CD4-positive, alpha-beta T cell (primary cell): ENCODE measurements at places on chromosomes 2 and 18.

DNA sequence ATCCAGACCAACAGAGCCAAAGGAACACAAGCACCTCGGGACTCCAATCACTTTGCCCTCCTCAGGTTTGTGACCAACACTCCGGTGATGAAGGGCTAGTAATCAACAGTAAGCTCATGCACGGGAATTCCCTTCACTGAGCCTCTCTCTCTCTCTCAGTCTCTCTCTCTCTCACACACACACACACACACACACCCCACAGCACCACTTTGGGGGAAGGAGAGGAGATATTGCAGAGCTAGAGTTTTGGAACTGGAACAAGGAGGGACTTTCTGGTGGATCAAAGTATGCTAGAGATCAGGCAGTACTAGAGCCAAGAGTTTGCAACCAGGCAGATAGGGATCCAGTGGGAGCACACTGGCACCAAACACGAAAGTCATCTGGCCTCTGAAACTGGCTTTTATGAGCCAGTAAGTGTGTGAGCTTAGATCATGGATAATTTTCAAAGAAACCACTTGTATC, 98.7 kb downstream of the ANKRD44 start:
- peak overlapping the region; percentile 79 for H3K27ac ChIP-seq
- H3K4me3 ChIP-seq: no peak overlapping the region
- peaks cover 10% of the 10 kb centered on the region for H3K36me3 ChIP-seq
- H3K4me1 ChIP-seq: peaks cover 85% of the 10 kb centered on the region
- DNase-seq: peak; percentile 75

GRCh38 chr2:151619337-151619989, 114.8 kb downstream of the NEB start:
- no peak overlapping the region for H3K27ac ChIP-seq
- no peaks in the 10 kb centered on the region for H3K36me3 ChIP-seq
- no peak for DNase-seq
- no peak overlapping the region for H3K4me3 ChIP-seq
- peaks cover 3% of the 10 kb centered on the region for H3K4me1 ChIP-seq
- H3K27me3 ChIP-seq: no peaks in the 10 kb centered on the region

DNA sequence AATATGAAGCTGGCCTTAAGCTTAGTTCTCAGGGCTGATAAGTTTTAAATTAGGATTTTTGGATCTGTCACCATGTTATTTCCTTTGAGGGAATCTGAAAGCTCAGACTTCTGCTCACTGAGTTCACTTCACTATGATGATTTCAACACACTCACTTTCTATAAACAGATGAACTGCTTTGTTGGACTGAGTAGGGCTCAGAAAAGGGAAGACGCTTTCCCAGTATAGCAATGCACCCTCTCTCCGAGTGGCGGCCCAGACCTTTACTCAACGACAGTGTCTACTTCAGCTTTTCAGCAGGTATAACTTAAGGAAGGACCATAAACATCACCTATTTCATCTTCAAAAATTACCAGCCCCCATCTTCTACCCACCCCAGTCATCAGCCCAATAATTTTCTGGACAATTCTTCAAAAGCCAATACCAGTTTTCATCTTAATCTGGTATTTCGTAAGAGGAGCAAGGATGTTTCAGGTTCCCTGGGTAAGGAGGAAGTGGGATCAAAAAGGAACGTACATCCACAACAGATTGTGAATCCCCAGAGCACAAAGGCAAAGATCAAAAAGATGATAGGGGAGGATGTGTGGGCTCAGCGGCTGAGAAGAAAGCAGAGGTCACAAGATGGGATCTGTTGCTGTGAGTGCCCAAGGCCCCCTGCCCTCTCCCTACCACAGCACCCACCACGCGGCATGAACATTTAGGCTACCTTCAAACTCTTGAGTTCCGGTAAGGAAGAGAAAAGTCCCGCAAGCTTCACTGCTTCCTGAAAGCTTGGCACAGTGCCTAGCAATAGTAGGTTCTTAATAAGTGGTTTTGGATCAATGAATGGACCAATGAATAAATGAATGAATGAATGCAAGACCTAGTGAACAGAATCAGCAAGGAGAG, 41.9 kb downstream of the LPIN2 start:
- H3K4me3 ChIP-seq: peak overlapping the region; percentile 45
- peak overlapping the region; percentile 81 for H3K27ac ChIP-seq
- H3K36me3 ChIP-seq: peaks cover 17% of the 10 kb centered on the region

- no peaks in the 10 kb centered on the region for H3K27me3 ChIP-seq
- no peak overlapping the region for H3K27ac ChIP-seq
- H3K4me3 ChIP-seq: no peak overlapping the region
- H3K4me1 ChIP-seq: no peaks in the 10 kb centered on the region
- no peak for DNase-seq
Observed at GRCh38 chr2:108436976-108437375, 12.0 kb upstream of the GCC2 start.

DNA sequence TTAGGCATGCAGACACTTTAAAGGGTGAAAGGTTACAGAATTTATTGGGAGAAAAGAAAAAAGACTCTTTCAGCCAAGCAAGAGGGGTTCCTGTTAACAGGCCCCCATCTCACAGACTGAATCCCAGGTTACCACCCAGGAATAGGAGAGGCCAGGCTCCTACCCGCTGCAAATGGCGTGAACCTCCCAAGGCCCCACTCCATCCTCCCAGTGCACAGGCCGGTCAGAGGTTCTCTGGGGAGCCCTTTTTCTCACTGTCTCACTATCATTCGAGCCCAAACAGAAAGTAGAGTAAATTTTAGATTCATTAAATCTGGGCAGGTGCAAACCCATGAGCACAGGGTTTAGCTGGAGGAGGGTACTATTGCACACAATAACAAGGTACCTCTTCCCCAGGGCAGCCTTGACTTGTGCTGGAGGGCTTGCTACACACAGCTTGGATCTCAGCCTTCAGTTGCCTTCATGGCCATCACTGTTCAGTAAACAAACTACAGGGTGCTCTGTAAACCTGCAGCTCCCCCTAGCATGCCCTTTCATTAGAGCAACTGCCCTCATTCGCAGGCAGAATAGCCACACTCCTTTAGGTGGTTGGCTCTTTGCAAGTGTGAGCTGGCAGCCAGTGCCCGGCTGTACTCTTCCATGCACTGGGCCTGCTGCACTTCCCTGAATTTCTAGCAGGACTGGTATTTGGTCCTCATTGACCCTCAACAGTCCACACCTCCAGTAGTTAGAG, 7.3 kb upstream of the PLEK start:
- no peaks in the 10 kb centered on the region for H3K27me3 ChIP-seq
- H3K4me1 ChIP-seq: peaks cover 2% of the 10 kb centered on the region
- H3K36me3 ChIP-seq: no peaks in the 10 kb centered on the region
- no peak for DNase-seq
- H3K27ac ChIP-seq: no peak overlapping the region
- H3K4me3 ChIP-seq: no peak overlapping the region

DNA sequence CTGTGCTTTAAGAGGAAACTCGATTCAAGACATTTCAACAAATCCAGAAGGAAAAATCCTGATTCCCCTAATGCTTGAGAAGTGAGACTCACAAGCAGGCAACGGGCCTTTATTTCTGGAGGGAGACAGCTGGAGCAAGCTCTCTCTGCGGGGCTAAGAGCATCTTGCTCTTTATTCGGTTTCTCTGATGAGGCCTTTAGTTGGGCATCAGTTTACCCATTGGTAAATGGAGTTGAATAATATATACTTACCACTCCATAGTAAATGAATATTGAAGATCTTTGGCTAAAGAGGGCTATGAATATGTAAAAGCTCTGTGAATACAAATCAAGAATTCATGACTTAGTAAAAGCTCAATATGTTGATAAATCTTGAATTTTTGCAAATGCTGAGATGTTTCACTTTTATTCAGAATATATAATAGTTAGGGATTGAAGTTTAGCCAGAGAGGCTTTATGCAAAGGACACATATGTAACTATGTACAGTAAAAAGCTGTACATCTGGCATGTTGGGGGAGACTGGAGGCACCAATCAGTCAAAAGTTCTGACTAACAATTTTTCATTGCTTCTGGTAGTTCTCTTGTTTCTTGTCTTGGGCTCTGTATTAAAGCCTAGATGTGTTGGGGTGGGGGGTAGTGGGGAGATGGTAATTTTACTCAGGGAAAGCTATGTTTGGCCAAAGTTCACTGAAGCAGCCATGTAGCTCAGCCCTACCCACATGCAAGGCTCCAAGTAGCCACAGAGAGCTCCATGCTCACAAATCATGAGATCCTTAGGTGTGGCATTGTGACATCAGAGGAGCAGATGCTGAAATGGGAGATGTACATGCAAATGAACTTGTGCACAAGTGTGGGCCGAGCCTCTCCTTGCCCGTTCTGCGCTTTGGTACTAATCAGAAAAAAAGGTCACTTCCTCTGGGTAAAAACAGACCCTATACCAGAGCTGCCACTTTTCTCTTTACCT, 200.2 kb downstream of the SATB2 start:
- H3K36me3 ChIP-seq: no peaks in the 10 kb centered on the region
- DNase-seq: no peak
- H3K4me3 ChIP-seq: no peak overlapping the region
- H3K4me1 ChIP-seq: no peaks in the 10 kb centered on the region
- no peaks in the 10 kb centered on the region for H3K27me3 ChIP-seq
- H3K27ac ChIP-seq: no peak overlapping the region

DNA sequence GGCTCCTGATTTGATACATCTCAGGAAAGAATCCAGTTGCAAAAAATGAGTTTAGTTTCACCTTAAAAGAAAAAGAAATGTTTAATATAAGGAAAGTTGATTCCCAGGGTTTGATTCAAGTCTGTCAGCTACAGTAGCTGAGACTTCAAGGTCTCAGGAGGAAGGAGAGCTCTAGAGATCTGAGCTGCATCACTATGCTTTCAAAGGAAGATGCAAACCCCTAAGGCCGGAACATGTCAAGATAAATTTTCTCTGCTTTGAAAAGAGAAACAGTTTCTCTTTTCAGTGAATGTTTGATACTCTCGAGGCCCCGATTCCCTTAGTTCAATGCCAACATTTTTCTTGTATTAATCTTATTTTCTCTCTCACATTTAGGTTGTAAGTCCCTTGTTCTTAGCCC, 128.6 kb downstream of the RGPD3 start:
- H3K4me1 ChIP-seq: no peaks in the 10 kb centered on the region
- DNase-seq: no peak
- no peaks in the 10 kb centered on the region for H3K27me3 ChIP-seq
- H3K4me3 ChIP-seq: no peak overlapping the region

DNA sequence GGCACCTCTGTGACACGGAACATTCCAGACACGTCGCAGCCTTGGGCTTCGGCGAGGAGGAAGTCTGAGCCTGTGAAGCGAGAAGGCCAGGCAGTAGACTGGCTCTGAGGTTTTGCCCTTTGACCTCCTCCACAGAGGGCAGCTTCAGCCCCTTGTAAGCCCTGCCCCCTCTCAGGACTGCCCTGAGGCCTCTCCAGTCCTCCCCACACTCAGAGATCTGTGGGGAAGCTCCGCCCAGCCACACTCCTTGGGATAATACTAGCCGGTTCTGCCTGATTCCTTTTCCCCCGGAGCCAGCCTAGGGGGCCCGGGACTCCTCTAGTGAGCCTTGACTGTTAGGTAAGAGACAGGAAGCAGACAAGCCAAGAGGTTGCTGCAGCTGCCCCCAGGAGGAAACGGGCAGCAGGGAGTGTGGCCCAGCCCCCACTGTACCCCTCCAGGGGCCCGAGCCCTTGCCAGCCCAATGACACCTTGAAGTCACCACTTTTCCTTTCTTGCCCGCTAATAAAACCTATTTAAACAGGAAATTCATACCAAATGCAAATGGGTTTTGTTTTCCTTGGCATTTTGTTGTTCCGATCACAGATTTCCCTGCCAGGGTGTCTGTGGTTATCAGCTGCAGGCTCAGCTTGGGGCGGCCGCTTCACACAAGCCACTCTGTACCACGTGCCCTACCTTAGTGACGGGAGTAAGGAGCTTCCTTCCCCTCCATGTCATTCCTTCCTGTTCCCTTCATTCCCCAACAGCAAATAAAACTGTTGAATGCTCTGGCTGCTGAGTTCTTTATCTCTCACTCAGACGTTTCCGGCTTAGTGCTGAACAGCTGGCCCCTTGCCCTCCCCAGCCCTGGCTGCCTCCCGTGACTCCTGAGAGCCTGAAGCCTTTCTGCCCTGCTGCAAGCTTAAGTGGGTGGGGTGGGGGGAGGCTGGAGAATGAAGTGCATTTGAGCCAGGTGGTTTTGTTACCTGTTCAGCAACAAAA, 124.7 kb downstream of the CABLES1 start:
- no peak overlapping the region for H3K27ac ChIP-seq
- H3K4me1 ChIP-seq: peaks cover 35% of the 10 kb centered on the region
- H3K4me3 ChIP-seq: peak overlapping the region; percentile 41
- H3K27me3 ChIP-seq: no peaks in the 10 kb centered on the region
